D341Med (cell line): ENCODE measurements at places on chromosomes 6 and 20.

GRCh38 chr6:144148886-144149285, 1.4 kb upstream of the STX11 start:
- no peak for DNase-seq

DNA sequence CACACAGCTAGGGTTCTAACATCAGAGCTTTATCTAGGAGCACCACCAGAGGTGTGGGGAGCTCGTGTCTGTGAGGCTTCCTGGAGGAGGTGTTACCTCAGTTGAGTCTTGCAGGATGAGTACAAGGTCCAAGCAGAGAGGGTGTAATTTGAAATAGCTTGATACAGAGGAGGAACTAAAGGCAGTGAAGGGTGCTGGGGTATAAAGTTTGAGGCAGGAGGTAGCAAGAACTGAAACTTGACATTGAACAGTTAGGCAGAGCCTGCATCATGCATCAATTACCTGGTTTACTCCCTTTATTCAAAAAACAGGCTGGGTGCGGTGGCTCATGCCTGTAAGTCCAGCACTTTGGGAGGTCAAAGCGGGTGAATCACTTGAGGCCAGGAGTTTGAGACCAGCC, 241.2 kb downstream of the UST start:
- no peak for DNase-seq

- DNase-seq = no peak
These were observed 31.6 kb upstream of the MRPS10 start for GRCh38 chr6:42249279-42249678.

DNA sequence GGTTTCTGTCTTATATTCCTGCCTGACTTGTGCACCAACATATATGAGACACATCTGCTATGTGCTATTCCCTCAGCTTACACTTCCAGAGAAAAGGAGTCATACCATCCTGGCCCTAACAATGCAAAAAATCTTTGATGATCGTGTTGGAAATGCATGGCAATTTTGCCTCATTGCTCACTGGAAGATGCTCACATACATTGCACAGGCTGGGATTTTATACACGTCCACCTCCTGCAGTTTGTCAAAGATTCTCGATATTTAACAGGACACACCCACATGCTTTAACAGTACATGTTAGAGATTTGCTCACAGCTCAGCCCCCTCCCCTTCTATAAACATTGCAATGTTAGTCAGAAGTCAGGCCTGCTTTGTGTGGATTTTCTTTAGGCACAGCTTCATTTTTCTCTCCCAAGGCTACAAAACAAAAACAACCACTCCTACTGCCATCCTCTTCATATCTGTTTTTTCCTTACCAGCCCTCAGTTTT, 66.1 kb downstream of the ADGB start:
- no peak for DNase-seq

GRCh38 chr20:54646156-54646517, 170.7 kb downstream of the DOK5 start:
- DNase-seq = no peak

- no peak for DNase-seq
These were observed 26.0 kb upstream of the PI16 start for GRCh38 chr6:36928547-36928918.

- no peak for DNase-seq
These were observed 128.8 kb downstream of the FOXO3 start for GRCh38 chr6:108689272-108690161.

- no peak for DNase-seq
These were observed 35.3 kb downstream of the PANK2 start for GRCh38 chr20:3924304-3925112.

DNA sequence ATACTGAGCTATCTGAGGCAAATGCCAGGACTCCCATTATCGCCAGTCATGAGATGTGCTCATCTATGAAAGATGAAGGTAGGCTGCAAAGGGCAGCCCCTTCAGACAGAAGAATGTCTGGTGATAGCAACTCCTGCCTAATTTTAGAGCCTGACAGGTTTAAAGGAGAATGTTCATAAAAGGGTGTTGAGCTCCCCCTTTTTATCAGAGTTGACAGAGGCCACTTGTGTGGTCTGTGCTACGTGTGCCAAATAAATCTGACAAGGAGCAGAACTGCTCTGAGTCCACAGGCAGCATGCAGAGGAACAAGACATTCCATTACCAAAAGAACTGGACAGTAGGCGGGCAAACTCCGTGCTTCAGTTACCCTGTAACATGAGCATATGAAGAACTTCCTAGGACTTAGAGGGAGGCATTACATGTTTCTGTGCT, 101.8 kb downstream of the PREP start:
- DNase-seq = no peak

DNA sequence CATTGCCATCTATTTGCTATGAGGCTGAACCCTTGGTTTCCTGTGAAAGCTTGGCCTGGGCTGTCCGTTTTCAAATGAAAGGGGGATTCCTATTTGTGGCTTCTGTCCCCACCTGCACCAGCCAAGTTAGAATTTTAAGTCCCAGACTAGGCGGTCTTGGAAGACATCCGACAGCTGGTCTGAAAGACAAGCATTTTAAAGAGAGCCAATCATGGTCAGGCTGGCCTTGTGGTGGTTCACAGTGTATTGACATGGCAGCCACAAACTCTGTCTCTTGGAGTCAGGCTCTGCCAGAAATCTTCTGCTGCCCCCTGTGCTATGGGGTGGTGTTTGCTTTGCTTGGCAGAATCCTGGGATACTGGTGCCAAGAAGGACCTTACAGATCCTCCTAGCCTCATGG, 319.2 kb upstream of the MOCS1 start:
- DNase-seq = no peak

- no peak for DNase-seq
These were observed 33.6 kb downstream of the METTL24 start for GRCh38 chr6:110324548-110324947.

GRCh38 chr6:17705428-17705777, 1.3 kb downstream of the NUP153 start:
- DNase-seq = peak; percentile 47
